ENCODE measurements at places on chromosomes 3 and 15. TPM values are rescaled to one million over a fixed set of nuclear protein-coding genes. Genes with fewer than 3 reads are reported as not detected.

The SLC38A3 gene
- total RNA-seq, result 4.0 TPM

DNA sequence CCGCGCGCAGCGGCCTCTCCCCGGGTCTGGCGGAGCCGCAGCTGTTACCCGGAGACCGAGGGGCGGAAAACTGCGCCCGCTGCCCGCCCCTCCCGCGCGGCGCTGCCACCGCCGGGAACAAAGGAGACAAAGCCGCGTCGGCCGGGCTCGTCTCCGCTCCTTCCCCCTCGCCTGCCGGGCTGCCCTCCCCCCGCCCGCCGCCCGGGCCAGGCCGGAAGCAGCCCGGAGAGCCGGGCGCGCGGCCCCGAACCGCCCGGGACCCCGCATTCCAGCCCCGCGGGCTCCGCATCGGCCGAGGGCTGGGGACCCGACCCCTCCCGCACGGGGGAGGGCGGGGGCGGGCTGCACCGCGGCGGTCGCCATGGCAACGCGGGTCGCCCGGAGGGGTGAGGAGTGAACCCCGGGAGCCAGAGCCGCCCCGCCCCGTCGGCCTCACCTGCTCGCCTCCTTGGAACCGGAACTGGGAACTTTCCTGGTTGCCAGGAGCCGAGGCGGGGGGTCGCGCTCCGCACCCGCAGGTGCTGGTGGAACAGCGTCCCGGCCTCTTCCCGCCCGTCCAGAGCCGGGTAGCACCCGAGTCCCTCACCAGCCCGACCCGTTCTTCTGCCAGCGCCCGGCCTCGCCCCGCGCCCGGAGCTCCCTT, 448 bp downstream of the PLXNB1 start:
- H3K27ac ChIP-seq, result peak overlapping the region; percentile 90
- DNase-seq, result peak; percentile 72
- H3K4me1 ChIP-seq, result peaks cover 38% of the 10 kb centered on the region
- no peaks in the 10 kb centered on the region for H3K36me3 ChIP-seq
- H3K4me3 ChIP-seq, result peak overlapping the region; percentile 74

- no peak overlapping the region for H3K27ac ChIP-seq
- peaks cover 5% of the 10 kb centered on the region for H3K27me3 ChIP-seq
- no peak overlapping the region for H3K4me3 ChIP-seq
- DNase-seq, result no peak
- no peaks in the 10 kb centered on the region for H3K4me1 ChIP-seq
These were observed 112.7 kb downstream of the TNIK start for GRCh38 chr3:171347301-171348039.

DNA sequence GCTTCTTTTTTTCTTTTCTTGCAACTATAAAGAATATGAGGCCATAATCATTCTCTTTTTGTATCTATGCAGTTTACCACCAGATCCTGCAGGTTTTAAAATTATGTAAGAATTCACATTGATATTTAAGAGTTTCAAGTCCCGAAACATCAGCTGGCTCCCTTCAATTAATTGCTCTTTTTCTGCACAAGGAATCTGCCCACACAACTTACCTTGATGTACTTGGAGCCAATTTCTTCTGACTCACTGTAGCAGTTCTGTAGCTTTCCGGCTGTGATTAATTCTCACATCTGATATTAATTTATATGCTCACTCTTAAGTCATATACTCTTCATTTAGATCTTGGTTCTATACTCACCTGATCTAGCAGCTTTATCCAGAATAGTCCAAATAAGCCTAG, 781.8 kb downstream of the CADM2 start:
- no peaks in the 10 kb centered on the region for H3K36me3 ChIP-seq
- H3K4me1 ChIP-seq, result no peaks in the 10 kb centered on the region
- DNase-seq, result no peak
- H3K27me3 ChIP-seq, result no peaks in the 10 kb centered on the region
- H3K27ac ChIP-seq, result no peak overlapping the region
- H3K4me3 ChIP-seq, result no peak overlapping the region
